ENCODE measurements at places on chromosomes 7 and 10. TPM values are rescaled to one million over a fixed set of nuclear protein-coding genes. Genes with fewer than 3 reads are reported as not detected.

TDRD1 gene
- total RNA-seq = not detected

CYP3A4 gene
- not detected for total RNA-seq

ADCYAP1R1 gene
- total RNA-seq = not detected

PPA1 gene
- 54.3 TPM for total RNA-seq

LIPJ gene
- total RNA-seq = not detected

HOGA1 gene
- not detected for total RNA-seq

LOXL4 gene
- not detected for total RNA-seq

PLEKHS1 gene
- 0.12 TPM for total RNA-seq

NXPH1 gene
- total RNA-seq = not detected

DYNC1I1 gene
- total RNA-seq = not detected

SPDYE3 gene
- total RNA-seq = not detected

OPN1SW gene
- not detected for total RNA-seq

BHLHA15 gene
- total RNA-seq = not detected

OLAH gene
- total RNA-seq = not detected
